ENCODE measurements at places on chromosomes 1 and 21. TPM values are rescaled to one million over a fixed set of nuclear protein-coding genes. Genes with fewer than 3 reads are reported as not detected.

The NKAIN1 gene
- polyA plus RNA-seq, result not detected

The SOX13 gene
- polyA plus RNA-seq, result 17.4 TPM

The DIO1 gene
- not detected for polyA plus RNA-seq

The GRIK1 gene
- not detected for polyA plus RNA-seq

The USP1 gene
- 12.3 TPM for polyA plus RNA-seq

The NEK2 gene
- 12.5 TPM for polyA plus RNA-seq

The GBP5 gene
- 1.2 TPM for polyA plus RNA-seq

The CRNN gene
- 2.2 TPM for polyA plus RNA-seq

The ADGRL2 gene
- 74.9 TPM for polyA plus RNA-seq

The CHIA gene
- polyA plus RNA-seq, result not detected

The MAN1C1 gene
- polyA plus RNA-seq, result 5.4 TPM

The NOS1AP gene
- 1.6 TPM for polyA plus RNA-seq

The SCAMP3 gene
- polyA plus RNA-seq, result 49.7 TPM

The FOXO6 gene
- 4.1 TPM for polyA plus RNA-seq

The VHLL gene
- not detected for polyA plus RNA-seq

The AIRE gene
- 7.0 TPM for polyA plus RNA-seq

The PGLYRP3 gene
- polyA plus RNA-seq, result not detected

The PLPPR5 gene
- polyA plus RNA-seq, result 0.27 TPM

The KIFAP3 gene
- polyA plus RNA-seq, result 10.5 TPM

The GCSAML gene
- not detected for polyA plus RNA-seq

The PTCH2 gene
- polyA plus RNA-seq, result 0.45 TPM

The SUSD4 gene
- polyA plus RNA-seq, result 1.5 TPM

The PGLYRP4 gene
- not detected for polyA plus RNA-seq

The EDN2 gene
- 5.5 TPM for polyA plus RNA-seq

The SPAG17 gene
- polyA plus RNA-seq, result not detected

The HPCAL4 gene
- 0.21 TPM for polyA plus RNA-seq

The FOXD3 gene
- polyA plus RNA-seq, result not detected

The MCOLN2 gene
- 0.67 TPM for polyA plus RNA-seq

The SLC27A3 gene
- polyA plus RNA-seq, result 9.2 TPM

The LAMTOR5 gene
- polyA plus RNA-seq, result 138 TPM

The PRELP gene
- 0.54 TPM for polyA plus RNA-seq

The CFHR2 gene
- not detected for polyA plus RNA-seq

The DNM3 gene
- polyA plus RNA-seq, result 0.99 TPM

The KANK4 gene
- 1.4 TPM for polyA plus RNA-seq

The P3H1 gene
- polyA plus RNA-seq, result 4.3 TPM

The AMPD2 gene
- polyA plus RNA-seq, result 38.3 TPM

The HES5 gene
- 0.19 TPM for polyA plus RNA-seq

The SSU72 gene
- 133 TPM for polyA plus RNA-seq

The ANXA9 gene
- 0.43 TPM for polyA plus RNA-seq

The ZNF683 gene
- polyA plus RNA-seq, result 0.07 TPM

The UBE2U gene
- not detected for polyA plus RNA-seq

The PRKAA2 gene
- polyA plus RNA-seq, result 0.27 TPM

The MAEL gene
- 0.10 TPM for polyA plus RNA-seq

The USH2A gene
- under 0.01 TPM for polyA plus RNA-seq

The CTSE gene
- 209 TPM for polyA plus RNA-seq

The DMBX1 gene
- 0.01 TPM for polyA plus RNA-seq

The FAM43B gene
- 0.27 TPM for polyA plus RNA-seq

The GBP6 gene
- 0.09 TPM for polyA plus RNA-seq

Measured in small intestine (tissue), 16 donors.